ENCODE measurements at places on chromosomes 3 and 15.
A peak's percentile ranks its signal among the peaks of the same experiment; 100 is the strongest.

GRCh38 chr3:49001155-49001554 lies 6.0 kb upstream of the WDR6 start:
- no peak for DNase-seq

DNA sequence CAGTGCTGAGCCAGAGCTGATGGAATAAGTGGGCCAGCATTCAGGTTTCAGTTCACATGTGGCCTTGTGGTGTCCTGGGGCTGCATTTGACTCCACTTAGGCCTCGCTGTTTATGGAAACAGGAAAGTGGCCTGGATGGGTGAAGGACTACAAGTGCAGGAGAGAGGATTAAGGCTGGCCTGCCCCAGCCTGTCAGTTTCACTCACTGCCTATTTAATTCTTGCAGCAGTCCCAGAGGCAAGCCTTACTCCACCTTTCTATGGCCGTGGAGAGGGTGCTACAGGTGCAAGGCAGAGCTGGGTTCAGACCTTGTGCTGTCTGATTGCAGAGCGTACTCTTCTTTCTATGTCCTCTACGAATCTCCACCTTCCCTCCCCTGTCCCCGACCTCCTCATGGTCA lies 37.7 kb downstream of the ABHD17C start:
- no peak for DNase-seq

DNA sequence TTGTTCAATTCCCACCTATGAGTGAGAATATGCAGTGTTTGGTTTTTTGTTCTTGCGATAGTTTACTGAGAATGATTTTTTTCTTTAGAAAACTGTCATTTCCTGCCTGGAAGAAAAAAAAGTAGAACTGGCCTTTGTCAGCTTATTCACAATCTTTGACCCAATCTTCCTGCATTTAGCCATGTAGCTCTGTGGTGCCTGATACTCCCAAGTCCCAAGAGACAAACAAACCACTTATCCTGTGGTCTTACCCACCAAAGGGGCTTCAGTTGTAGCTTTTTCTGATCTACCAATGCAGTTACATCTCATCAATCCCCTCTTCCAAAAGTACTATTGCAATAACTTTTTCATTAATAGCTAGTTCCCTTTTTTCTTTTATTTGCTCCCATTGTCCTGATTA lies 444.6 kb downstream of the GRM7 start:
- DNase-seq: no peak

DNA sequence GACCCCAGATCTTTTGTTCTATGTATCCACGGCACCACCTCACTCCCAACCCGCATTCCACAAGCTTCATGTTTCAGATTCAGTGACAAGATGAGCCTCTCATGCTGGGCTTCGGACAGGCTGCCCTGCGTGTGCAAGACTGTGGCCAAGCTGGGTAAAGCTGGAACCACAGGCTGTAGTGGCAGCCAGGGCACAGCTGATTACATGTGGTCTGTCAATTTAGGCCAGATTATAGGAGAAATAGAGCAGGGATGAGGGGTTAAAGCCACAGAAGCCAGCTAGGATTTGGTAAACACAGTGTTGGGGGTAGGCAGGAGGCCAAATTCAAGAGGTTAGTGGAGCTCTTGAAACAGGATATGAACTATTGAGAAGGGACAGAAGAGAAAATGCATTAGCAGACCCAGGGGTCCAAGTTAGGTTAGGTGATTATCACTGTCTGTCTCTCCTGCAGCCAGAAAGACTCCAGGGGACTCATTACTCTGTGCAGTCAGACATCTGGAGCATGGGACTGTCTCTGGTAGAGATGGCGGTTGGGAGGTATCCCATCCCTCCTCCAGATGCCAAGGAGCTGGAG lies 12.9 kb downstream of the SNAPC5 start:
- no peak for DNase-seq

DNA sequence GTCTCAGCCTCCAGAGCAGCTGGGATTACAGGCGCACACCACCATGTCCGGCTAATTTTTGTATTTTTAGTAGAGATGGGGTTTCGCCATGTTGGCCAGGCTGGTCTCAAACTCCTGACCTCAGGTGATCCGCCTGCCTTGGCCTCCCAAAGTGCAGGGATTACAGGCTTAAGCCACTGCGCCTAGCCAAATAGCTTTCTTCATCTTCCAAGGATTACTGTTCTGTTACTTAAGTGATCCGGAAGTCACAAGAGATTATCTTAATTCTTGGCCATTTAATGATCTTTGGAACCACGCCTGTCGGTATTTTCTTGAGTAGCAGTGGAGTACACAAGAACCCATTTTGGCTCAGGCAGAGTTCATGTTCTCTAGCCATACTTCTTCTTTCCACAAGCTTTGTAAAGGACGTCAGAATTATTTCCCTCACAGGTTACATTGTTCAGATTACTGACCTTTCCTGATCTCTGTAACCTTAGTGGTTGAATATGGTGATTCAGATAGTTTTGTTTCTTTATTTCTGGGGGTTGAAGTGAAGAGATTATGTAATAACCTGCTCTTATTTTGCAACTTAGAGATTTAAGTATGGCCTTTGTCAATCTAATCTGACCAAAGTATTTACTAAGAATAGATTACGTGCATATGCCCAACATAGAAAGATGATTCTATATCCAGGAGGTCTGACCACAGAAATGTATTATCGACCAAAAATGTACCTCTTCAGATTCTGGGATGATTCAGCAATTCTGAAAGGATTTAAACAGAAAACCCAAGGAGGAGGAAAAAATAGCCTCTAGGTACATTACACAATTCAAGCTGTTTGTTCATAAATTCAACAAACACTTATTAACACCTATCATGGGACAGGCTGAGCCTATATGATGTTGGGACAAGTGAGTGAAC lies 132.2 kb downstream of the GREM1 start:
- peak; percentile 86 for DNase-seq

- DNase-seq: no peak
Observed at GRCh38 chr3:79258479-79258878, 509.3 kb downstream of the ROBO1 start.

GRCh38 chr15:41474436-41474835 lies 19.2 kb upstream of the ITPKA start:
- DNase-seq: no peak

DNA sequence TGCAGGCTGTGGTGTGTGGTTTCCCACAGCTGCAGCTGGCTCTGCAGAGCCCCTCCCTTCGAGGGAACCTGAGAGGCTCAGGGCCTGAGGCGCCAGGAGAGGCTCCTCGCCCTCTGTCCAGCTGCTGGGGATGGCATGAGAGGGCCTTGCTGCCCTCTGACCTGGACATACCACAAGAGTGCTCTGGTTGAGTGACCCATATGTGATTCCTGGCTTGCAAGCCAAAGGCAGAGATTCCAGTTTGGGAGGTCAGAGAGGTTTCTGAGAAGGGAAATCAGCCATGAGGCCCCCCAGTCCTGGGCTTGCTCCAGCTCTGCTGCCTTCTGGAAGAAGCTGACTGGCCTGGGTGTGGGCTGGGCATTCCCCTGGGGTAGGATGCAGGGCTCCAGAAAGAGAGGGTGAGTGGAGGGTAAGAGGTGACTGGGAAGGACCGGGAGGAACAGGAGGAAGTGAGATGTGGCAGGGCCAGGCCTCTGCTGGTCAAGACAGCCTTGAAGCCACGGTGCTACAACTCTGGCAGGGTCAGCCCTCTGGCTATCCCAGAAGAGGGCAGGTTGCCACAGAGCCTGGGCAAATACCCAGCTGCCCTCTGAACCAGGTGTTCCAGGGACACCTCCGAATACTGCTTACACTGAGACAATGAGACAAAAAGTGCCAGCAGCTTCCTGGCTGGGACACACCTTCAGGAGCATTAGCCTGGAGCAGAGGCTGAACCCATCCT lies 16.0 kb upstream of the SRP14 start:
- DNase-seq: peak; percentile 53

- peak; percentile 95 for DNase-seq
Observed at GRCh38 chr3:147945968-147946519, 536.9 kb downstream of the ZIC1 start.

DNA sequence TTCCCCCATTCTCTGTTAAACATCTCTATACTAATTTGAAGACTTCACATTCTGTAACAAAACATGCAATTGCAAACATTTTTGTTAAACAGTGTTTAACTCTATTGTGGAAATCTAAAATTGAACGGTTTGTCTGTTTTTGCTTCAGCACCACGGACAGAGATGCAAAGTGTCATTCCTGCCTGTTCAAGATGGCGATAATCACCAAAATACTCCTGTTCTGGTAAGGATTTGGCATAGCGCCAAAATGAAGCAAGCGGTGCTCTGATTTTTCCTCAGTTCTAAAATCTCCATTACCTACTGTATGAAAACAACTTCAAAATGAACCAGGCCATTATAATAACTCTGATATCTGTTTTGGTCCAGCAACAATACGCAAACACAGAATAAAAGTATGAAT lies 129.7 kb upstream of the TUSC7 start:
- DNase-seq: peak; percentile 11

- peak; percentile 87 for DNase-seq
Observed at GRCh38 chr15:98914626-98915025, 93.0 kb downstream of the PGPEP1L start.

DNA sequence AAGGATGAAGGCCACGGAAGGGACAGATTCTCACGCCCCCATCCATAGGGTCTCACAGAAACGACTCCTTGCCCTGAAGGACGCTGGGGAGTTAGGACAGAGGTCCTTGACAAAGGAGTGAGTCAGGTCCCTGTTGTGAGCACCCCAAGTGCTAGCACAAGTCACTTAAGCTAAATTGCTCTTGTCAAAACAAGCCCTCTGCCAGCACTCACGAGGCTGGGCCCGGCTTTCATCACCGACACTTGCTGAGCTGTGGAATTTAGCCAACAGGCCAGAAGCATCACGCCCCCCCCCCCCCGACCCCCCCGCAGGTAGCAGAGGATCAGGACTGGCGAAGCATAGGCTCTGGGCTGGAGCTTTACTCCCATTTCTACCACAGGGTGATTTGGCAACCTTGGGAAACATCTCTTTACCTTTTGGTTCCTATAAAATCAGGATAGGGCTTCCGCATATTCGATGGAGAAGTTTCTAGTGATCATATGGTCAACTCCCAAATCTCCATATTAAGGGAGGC lies 75.4 kb downstream of the ADCY5 start:
- DNase-seq: no peak

- peak; percentile 58 for DNase-seq
Observed at GRCh38 chr3:187616307-187616972, 53.8 kb downstream of the SST start.

DNA sequence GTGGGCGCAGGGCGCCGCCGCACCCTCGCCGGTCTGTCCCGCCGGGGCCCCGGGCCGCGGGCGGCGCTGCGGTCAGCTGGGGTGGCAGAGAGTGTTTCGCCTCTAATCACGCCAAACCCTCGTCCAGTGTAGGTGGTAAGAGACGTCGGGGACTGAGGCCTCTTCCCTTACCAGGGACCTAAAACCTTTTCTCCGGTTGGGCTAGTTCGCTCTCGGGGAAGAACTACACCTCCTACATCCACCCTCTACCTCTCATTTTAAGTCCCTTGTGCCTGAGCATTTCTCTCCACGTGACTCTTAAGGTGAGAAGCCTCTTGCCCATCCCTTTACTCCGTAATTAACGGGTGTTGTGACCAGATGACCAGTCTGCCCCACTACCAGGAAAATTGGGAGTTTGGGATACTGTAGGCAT lies 520 bp downstream of the TMEM42 start:
- no peak for DNase-seq
